ENCODE measurements at places on chromosomes 11 and 22.

DNA sequence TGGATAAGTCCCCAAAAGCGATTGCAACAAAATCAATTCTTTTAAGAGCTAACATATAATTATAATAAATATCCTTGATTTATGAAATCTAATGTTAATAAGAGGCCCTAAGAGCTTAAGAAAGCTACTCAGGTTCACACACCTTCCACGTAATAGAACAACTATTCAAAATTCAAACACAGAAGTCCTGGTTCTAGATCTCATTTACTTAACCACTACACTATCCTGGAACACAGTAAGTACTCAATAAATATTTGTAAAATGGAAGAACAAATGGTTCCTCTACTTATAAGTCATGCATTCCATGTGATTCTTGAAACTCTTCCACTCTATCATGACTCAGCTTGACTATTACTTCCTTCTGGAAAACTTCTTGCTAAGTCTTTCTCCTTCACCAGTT lies 268.2 kb downstream of the FAM181B start:
- H3K27ac ChIP-seq = no peak overlapping the region
- H3K36me3 ChIP-seq = no peaks in the 10 kb centered on the region
- DNase-seq = no peak
- no peak overlapping the region for H3K4me3 ChIP-seq
- no peaks in the 10 kb centered on the region for H3K4me1 ChIP-seq
- H3K27me3 ChIP-seq = no peaks in the 10 kb centered on the region

DNA sequence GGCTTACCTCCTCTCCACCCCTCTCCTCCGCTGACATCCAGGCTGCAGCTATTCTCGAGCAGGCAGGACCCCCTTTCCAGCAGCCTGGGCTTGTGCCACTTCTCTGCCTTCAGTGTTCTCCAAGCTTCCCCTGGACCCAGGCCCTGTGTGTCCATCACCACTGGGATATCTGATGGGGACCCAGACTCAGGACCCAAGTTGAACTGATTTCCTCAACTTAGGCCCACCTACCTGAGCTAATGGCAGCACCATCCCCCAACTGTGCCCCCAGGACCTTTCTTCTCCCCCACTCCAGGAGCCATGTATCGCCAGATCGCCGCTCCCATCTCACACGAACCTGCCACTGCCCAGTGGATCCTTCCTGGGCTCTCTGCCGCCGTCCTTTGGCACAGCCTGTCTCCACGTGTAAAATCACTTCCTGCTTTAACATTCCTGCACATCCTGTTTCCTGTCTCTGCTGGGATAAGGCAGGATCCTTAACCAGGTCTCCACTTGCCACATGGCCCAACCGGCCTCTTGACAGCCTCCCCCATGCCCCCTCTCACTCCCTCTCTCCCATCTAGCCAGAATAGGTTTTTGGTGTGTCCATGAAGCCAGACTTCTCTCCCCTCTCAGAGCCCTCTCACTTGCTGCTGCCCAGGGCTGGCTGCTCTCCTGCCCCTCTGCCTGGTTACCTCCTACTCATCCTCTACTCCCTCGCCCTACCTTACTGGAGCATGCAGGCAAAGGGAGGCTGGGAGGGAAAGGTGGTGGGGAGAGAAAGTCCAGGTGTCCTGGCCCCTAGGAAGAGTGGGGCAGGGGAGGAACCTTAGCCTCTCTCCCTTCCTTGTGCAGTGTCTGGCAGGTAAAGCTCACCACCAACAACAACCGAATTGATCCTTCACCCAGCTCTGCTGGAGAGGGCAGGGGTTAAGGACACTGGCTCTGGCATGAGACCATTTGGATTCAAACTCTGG lies 9.4 kb downstream of the SPATA19 start:
- no peak for DNase-seq
- H3K27me3 ChIP-seq = no peaks in the 10 kb centered on the region
- H3K36me3 ChIP-seq = no peaks in the 10 kb centered on the region
- H3K4me1 ChIP-seq = peaks cover 7% of the 10 kb centered on the region
- no peak overlapping the region for H3K4me3 ChIP-seq

DNA sequence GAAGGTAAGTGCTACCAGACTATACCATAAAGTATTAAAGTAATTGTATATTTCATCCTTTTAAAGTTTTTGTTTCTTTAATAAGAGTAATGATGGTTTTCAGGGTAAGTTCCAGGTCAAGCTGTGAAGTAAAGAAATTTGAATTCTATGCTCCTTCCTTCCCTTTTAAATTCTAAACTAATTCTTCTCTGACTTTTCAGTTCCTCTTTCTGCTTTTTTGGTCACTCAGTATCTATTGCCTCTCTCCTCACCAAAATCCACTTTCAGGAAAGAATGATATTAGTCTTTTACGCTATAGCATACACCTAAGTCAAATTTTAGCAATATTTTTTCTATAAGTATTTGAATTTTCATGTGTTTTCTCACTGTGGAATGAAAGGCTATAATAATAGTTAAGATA lies 8.2 kb downstream of the MMP8 start:
- no peak for DNase-seq
- H3K27me3 ChIP-seq = peaks cover 2% of the 10 kb centered on the region
- no peak overlapping the region for H3K27ac ChIP-seq
- H3K36me3 ChIP-seq = no peaks in the 10 kb centered on the region
- no peaks in the 10 kb centered on the region for H3K4me1 ChIP-seq
- H3K4me3 ChIP-seq = no peak overlapping the region

DNA sequence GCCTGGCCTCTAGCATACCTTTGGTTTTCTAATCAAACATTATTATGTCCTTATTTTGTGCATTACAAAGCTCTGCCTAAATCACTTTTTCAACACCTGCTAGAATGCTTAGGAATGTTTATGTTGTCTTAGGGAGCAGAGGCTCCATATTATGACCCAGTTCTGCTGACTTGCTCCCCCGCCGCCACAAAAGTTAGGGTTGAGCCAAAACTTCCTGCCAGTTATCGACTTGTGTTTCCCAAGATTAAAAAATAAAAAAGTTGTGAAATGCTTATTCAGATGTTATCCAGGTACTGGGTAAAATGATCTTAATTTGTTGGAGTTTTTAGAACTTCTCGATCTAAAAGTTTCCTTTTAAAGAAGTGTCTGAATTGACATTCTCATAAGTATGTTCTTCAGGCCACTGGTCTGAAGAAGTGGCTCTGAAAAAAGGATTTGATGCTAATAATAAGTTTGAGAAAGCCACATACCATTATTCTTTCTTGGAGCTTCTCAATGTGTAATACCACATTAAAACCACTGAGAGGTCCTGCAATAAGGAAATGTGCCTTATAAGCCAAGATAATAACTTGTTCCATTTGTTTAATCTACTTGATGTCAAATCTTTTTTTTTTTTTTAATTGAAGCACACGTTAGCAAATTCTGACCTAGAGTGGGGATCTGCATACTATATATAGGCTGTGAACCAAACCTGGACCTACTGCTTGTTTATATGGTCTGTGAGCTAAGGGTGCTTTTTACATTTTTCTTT lies 2.2 kb downstream of the RNF185 start:
- peaks cover 5% of the 10 kb centered on the region for H3K27me3 ChIP-seq
- DNase-seq = no peak
- H3K4me1 ChIP-seq = peaks cover 29% of the 10 kb centered on the region
- peak overlapping the region; percentile 99 for H3K4me3 ChIP-seq
- H3K27ac ChIP-seq = no peak overlapping the region

- peaks cover 3% of the 10 kb centered on the region for H3K4me1 ChIP-seq
- no peak overlapping the region for H3K27ac ChIP-seq
- peaks cover 12% of the 10 kb centered on the region for H3K27me3 ChIP-seq
- no peak for DNase-seq
- H3K4me3 ChIP-seq = no peak overlapping the region
Measured at GRCh38 chr11:117862753-117863152, 13.7 kb downstream of the FXYD6 start.

GRCh38 chr22:39363751-39364515 lies 14.1 kb downstream of the SYNGR1 start:
- H3K4me3 ChIP-seq = no peak overlapping the region
- H3K4me1 ChIP-seq = no peaks in the 10 kb centered on the region
- peaks cover 3% of the 10 kb centered on the region for H3K27me3 ChIP-seq

- H3K4me3 ChIP-seq = no peak overlapping the region
- no peak overlapping the region for H3K27ac ChIP-seq
- H3K4me1 ChIP-seq = no peaks in the 10 kb centered on the region
Measured at GRCh38 chr11:44468345-44468988, 97.0 kb upstream of the CD82 start.

- no peak overlapping the region for H3K27ac ChIP-seq
Measured at GRCh38 chr11:62569611-62570010, 4.1 kb downstream of the EEF1G start.

- H3K27me3 ChIP-seq = no peaks in the 10 kb centered on the region
- no peak overlapping the region for H3K4me3 ChIP-seq
- DNase-seq = no peak
Measured at GRCh38 chr22:18048041-18048440, 23.7 kb upstream of the MICAL3 start.

DNA sequence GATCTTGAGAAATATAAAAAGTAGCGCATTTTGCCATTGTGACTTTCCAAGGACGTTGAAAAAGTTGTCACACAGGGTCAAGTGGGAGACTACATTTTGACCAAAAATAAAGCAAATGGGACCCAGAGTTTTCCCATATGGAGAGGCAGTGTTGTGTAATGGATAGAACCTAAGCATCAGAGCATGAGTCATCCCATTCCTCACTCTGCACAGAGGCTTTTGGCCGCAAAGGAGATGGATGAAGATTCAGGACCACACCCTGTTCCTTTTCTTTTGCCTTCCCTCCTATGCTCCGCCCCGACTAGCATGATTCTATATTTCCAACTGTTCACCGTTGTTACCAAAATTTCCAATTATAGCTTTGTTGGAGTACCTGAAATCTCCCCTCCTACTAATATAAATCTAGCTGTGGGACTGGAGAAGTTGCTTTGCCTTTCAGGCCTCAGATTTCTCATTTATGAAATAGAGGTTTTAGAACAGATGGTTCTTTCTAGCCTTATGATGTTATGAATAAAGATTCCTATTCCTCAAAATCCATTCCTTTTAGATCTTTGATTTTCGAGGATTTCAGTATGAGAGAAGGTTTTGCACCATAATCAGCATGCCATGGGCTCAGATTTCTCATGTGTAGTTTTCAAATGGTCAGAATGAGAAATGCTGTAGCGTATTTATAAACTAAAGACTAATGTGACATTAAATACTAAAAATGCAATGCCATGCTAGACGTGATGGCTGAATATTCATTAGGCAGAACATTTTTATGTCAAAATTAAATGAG lies 921.9 kb upstream of the TENM4 start:
- H3K4me1 ChIP-seq = no peaks in the 10 kb centered on the region
- no peaks in the 10 kb centered on the region for H3K27me3 ChIP-seq
- no peak overlapping the region for H3K27ac ChIP-seq
- no peak overlapping the region for H3K4me3 ChIP-seq

GRCh38 chr11:61659413-61660196 lies 20.6 kb upstream of the DAGLA start:
- no peak overlapping the region for H3K27ac ChIP-seq
- H3K4me3 ChIP-seq = no peak overlapping the region
- DNase-seq = no peak
- H3K36me3 ChIP-seq = no peaks in the 10 kb centered on the region
- H3K27me3 ChIP-seq = peaks cover 1% of the 10 kb centered on the region

DNA sequence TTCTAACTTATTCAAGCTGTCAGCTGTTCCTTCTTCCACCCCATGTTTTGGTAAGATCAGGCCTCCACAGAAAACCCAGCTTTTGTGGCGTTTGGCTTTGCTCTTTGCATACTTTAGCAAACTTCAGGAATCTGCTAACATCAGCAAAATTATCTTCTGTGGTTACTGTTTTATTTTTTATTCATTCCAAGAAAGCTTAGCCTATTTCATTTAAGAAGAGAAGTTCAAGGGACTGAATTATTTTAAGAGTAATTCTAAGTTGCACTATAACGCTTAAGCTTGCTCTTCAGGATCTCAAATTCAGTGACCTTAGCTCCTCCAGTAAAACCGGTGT lies 1.1 kb downstream of the JHY start:
- no peaks in the 10 kb centered on the region for H3K36me3 ChIP-seq
- H3K4me3 ChIP-seq = peak overlapping the region; percentile 76
- DNase-seq = no peak
- H3K27ac ChIP-seq = peak overlapping the region; percentile 76
- peaks cover 11% of the 10 kb centered on the region for H3K4me1 ChIP-seq

GRCh38 chr22:19085233-19085718 lies 36.9 kb downstream of the DGCR2 start:
- peak overlapping the region; percentile 55 for H3K27ac ChIP-seq
- no peak for DNase-seq
- H3K27me3 ChIP-seq = no peaks in the 10 kb centered on the region
- H3K4me1 ChIP-seq = peaks cover 4% of the 10 kb centered on the region
- H3K4me3 ChIP-seq = no peak overlapping the region
- peaks cover 13% of the 10 kb centered on the region for H3K36me3 ChIP-seq

DNA sequence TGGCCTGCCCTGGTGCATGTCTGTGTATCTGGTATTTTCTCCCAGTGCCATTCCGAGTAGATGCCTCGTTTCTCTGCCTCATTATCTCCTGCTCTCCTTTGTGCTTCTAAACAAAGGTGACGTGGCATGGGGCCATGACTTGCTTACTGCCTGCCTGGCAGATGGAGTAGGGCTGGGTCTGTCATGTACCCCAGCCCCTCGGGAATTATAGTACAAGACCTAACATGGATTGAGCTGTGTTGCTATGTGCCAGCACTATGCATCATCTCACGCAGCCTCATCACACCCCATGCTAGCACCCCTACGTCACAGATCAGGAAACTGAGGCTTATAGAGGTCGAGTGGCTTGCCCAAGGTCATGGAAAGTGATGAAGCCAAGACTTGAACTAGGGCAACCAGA lies 88.1 kb downstream of the GALNT18 start:
- no peak overlapping the region for H3K27ac ChIP-seq
- no peaks in the 10 kb centered on the region for H3K27me3 ChIP-seq
- H3K4me1 ChIP-seq = no peaks in the 10 kb centered on the region
- H3K4me3 ChIP-seq = no peak overlapping the region
- no peaks in the 10 kb centered on the region for H3K36me3 ChIP-seq
- no peak for DNase-seq

All from T-helper 2 cell treated with Interferon-gamma antibody and Interleukin-4, amounts not matched to agents 5 μg/mL and 100 μg/mL, for 36 hours (primary cell).